ENCODE measurements at places on chromosomes 1 and 21.

- DNase-seq = no peak
Observed at GRCh38 chr1:11671205-11671543, 7.2 kb downstream of the FBXO6 start.

GRCh38 chr1:167515461-167515860 is 2.9 kb downstream of the CD247 start:
- no peak for DNase-seq

DNA sequence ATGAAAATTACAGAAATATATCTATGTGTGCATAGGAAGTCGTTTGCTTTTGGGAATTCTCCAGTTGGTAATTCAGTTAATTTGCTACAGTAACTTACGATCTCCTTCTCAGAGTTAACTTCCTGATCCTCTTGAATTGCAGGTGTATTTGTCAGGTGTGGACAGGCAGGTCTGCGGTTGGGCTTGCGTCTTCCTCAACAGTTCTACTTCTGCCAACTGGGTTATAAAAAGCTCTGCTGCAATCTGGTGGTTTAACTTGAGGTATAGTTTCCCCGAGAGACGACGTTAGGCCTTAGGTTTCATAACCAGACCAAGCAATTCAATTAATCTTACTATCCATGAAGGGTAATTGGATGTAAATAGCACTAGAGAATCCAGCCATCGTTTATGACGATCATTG is 88.2 kb downstream of the GABPA start:
- DNase-seq = no peak

- DNase-seq = no peak
Observed at GRCh38 chr1:207365063-207365462, 43.6 kb downstream of the CD55 start.

- no peak for DNase-seq
Observed at GRCh38 chr1:235864469-235864868, 2.2 kb downstream of the LYST start.

GRCh38 chr1:182615468-182616129 is 11.4 kb upstream of the RGS16 start:
- DNase-seq = peak; percentile 29

DNA sequence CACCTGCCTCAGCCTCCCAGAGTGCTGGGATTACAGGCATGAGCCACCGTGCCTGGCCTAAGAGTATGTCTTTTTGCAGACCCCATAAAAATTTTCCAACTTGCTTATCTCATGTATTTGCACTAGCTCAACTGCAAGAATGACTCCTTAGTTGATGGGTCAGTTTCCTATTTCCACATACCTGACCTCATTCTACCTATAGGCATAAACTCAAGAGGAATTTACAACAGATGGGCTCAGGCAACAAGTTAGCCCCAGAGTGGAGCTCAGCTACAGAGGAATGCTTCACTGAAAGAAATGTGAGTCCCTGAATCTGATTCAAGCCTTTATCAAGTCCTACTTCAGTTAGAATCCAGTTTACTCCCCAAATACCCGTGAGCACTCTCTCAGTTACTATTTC is 5.3 kb upstream of the SLC37A1 start:
- DNase-seq = no peak

- no peak for DNase-seq
Observed at GRCh38 chr1:156721535-156721934, 6.7 kb upstream of the METTL25B start.

DNA sequence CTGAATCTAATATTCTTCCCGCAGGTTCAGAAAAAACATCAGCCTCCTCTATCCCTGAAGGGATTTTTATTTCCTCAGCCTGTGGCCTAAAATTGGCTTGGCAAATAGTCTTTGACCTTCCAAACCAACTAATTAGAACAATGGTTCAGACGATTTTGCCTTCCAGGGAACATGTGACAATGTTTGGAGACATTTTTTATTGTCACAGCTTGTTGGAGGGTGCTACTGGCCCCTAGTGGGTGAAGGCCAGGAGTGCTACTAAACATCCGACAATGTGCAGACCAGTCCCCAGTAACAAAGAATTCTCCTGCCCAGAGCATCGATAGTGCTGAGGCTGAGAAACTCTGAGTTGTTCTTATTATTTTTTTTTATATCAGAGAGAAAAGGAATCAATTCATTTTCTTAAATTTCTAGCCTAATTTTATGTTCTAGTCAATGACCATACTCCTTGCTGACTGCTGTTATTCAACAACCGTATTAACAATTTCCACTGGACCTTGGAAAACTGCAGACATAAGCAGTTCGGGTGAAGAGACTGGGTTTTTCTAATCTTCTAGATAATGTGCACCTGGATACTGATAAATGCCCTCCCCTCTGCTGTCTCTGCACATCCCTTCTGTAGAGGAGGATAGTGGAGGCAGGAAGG is 280.7 kb downstream of the LMX1A start:
- DNase-seq = peak; percentile 47

DNA sequence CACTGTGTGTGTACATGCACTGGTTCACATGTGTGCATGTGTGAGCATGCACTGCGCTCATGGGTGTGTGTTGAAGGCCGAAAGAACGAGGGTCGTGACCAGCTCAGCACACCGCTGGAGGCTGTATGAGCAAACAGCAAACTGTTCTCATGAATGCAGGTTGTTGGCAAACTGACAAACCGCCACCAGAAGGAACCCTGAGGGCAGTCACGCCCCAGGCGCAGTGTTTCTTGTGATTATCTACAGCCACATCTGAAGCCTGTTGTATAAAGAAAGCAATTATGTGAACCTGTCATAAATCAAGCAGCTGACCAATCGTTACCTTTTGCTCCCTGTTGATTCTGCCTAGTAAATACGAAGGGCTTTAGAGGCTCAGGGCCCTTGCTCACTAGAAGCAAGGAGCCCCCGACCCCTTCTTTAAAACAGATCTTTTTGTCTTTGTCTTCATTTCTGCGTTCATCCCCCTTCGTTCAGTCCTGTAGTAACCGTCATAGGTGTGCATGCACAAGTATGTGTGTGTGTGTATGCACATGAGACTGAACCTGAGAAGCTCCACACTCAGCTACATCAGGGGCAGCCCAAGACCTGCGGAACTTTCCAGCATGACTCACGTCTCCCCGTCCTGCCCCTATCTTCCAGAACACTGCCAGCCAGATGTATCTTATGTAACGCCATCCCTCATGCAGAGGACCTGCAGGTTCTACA is 16.8 kb upstream of the RIPK4 start:
- DNase-seq = no peak

- no peak for DNase-seq
Observed at GRCh38 chr1:99727575-99728185, 38.8 kb downstream of the FRRS1 start.

GRCh38 chr1:70495370-70495769 is 84.3 kb downstream of the CTH start:
- DNase-seq = no peak

GRCh38 chr1:222928212-222928611 is 113.4 kb downstream of the DISP1 start:
- DNase-seq = peak; percentile 73

- DNase-seq = no peak
Observed at GRCh38 chr1:180236698-180237509, 6.8 kb downstream of the LHX4 start.

GRCh38 chr1:78006521-78006920 is 1.8 kb downstream of the DNAJB4 start:
- DNase-seq = no peak

DNA sequence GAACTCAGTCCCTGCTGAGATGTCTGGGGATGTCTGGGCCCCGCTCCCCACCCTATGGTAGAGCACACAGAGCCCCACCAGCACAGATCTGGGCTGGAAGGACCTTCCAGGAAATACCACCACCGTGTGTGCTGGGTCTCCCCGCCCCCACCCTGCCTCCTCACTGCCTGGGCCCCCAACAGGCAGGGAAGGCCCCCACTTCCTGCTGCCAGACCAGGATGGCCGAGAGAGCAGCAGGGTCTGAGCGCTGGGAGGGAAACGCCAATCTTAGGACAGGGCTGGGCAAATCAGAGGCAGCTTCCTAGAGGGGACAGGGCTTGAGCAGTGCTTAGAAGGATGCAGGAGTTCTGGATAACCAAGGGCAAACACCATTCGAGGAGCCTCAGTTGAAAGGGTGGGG is 11.9 kb downstream of the ADGRB2 start:
- no peak for DNase-seq

DNA sequence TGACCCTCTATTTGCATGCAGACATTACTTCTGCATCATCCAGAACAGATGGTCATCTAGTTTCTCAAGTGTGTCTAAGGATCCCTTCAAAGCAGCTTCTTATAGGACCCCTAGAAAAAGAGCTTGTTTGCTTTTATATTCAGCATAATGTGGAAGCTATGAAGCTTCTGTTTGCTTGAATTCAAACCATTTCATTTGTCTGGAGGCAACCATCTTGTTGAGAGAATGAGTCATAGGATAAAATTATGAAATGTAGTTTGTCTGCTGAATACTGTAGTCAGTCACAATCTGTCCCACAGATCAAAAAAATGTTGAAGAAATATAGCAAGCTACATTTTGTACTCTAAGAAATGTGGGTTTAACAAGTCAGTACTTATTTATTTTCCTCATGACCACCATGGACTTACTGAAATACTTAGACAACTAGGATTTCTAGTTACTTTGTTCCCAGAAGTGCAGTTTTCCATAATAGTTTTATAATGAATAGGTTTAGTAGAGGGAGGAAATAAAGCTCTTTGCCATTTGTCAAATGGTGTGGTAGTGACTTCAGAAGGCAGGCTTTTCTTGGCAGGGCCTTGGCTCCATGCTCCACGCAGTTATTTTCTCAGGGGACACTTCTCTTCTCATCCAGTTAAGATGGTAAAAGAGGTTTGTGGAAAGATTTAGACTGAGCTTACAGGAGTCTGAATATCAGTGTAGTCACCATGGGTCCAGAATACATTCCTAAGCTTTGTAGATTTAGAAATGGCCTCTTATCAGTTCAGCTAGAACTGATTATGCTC is 74.8 kb upstream of the DEPDC1 start:
- no peak for DNase-seq

DNA sequence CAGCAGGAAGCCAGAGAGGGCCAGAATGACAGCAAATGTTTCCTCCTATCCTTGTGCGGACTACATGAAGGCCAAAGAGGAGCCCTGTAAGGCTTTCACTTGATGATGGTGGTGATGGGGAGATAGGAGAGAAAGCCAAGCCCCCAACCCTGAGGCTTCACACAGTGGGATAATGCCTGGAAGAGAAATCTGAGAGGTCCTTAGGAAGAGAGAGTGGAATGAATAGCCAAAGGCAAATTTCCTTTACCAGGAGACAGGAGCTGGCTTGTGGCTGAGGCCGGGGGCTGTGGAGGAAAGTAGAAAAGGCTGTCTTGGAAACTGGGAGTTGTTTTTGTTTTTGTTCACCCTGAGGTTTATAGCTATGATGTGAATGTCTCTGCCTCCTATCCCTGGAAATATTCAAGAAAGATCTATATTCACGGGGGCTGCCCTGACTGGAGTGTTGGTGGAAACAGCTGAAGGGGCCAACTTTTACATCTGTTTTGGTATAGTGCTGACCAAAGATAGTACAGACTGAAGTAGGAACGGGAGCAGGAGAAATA is 13.0 kb upstream of the RNF19B start:
- no peak for DNase-seq

DNA sequence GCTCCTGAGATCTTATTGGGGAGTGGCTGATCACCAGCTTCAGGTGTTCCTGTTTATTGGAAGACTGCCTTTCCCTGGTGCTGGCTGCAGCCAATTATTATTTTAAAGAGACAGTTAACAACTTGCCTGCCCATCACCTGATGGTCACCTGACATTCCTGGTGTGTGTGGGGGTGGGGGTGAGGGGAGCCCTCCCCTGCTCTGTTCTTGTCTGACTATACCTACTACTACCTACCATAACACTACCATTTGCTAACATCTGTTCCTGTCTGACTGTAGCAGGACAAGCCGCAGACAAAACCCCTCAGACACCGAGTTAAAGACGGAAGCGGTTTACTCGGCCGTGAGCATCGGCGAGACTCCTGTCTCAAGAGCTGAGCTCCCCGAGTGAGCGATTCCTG is 54.9 kb upstream of the NBPF3 start:
- no peak for DNase-seq

- DNase-seq = no peak
Observed at GRCh38 chr1:4974981-4975685, 320.7 kb downstream of the AJAP1 start.

DNA sequence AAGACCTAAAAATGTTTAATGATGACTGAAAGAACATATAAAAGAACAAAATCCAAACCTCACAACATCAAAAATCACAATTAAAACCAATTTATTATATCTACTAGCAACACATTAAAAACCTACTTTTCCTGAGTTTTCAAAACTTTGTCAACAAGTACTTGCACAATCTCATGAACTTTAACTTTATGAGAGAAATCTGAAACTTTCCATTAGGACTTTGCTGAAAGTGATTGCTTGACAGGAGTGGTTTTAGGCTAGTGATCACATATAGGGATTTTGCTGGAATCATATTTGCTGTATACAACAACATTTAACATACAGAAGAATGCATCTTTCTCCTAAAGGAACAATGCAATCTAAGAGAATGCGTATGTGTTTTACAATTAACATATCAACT is 13.2 kb downstream of the HNRNPR start:
- DNase-seq = no peak

GRCh38 chr1:85566890-85567289 is 13.7 kb upstream of the CCN1 start:
- DNase-seq = no peak

GRCh38 chr21:39854572-39854971 is 12.7 kb upstream of the PCP4 start:
- no peak for DNase-seq

GRCh38 chr1:2930016-2930815 is 91.1 kb upstream of the ACTRT2 start:
- no peak for DNase-seq

GRCh38 chr1:170075186-170075585 is 691 bp upstream of the KIFAP3 start:
- no peak for DNase-seq

DNA sequence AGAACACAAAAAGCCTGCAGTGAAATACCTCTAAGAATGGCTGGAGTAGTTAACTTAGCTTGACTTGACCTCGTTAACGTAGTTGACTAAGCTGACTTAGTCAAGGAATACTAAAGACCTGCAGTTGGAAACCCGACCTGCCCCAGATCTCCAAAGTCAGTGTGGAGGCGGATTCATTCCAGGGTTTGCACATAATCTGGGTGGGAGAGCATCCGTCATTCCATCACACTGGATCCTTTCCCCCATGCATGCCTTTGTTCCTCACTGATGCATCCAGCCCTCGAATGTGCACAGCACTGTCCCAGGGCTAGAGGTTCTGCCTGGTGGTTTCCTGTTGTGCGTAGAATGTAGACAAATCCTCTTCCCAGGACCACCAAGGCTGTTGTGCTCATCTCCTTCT is 76.4 kb downstream of the KCNN3 start:
- no peak for DNase-seq
